ENCODE measurements at places on chromosomes 4 and X.

DNA sequence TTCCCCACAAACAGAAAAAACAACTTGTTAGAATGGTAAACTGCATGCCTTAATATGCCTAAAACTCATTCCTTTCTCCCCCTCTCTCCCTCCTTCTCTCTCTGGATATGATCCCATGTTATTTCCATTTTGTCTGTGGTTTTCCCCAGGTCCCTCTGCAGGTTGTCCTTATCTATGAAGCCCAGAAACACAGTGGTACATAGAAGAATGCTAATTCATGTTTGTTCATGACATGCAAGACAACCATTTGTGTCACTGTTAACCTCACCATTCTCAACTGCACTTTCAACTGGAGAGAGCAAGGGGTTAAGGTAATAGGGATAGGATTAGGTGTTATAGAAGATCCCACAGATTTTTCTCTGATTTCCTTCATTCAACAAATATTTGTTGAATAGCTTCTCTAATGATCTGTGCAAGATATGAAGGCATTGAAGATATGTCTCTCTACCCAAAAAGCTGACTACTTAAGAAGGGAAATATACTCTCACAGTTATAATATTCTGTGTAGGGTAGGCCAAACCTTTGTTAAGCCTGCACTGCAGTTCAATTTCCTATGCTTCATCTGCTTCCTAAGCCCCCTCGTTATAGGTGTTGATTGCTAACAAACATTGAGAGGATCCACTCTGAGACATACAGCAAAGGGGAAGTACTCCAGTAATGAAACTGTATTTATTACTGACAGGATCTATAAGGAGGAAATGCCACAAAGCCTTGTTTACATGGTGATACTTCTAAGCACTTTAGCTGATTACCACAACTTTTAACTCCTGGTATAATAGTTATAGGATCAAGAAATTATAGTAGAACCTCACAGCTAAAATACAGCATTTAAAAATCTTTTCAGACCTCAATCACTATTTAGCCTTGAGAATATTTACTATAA, 96.1 kb downstream of the FRYL start:
- DNase-seq: no peak

DNA sequence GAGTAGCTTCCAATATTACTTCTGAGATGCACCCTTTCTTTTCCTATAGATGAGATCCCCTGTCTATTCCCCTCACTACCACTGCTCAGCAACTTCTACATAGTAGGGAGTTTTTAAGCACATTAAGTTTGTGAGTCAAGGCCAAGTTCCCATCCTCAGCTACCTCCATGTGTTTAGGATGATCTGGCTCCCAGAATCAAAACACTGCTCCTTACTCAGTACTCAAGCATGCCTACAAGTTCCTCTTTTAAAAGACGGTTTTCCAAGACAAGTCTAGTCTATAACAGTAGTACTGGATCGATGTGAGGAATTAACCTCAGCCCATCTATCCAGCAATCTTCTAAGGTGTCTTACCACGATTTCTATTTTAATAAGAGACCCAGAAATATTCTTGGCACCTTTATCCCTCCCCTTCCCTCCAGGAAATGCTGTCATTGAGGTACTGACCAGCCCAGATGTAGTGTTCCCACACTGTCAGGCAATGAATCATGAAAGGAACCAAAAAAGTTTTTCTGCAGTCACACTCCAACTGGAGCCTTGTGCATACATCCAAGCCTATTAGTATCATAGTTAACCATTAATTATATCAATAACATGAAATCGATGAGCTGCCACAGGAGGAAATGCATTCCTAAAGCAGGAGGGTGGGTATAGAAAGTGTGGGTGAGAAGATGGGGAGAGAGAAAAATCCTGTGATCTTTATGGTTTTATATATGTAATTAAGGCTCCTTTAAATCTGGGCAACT, 29.6 kb downstream of the AREG start:
- DNase-seq: no peak

DNA sequence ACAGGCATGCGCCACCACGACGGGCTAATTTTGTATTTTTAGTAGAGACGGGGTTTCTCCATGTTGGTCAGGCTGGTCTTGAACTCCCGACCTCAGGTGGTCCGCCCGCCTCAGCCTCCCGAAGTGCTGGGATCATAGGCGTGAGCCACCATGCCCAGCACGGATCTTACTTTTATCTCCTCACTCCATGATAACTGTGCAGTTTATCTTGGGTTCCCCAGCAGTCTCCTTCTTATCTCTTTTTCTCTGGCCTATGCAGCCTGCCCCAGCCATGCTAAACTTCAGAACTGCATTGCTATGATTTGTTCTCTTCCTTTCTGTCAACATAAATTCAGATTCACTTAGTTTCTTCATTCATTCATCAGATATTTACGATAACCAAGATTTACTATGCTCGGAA, 22.4 kb downstream of the PAGE1 start:
- DNase-seq: no peak

DNA sequence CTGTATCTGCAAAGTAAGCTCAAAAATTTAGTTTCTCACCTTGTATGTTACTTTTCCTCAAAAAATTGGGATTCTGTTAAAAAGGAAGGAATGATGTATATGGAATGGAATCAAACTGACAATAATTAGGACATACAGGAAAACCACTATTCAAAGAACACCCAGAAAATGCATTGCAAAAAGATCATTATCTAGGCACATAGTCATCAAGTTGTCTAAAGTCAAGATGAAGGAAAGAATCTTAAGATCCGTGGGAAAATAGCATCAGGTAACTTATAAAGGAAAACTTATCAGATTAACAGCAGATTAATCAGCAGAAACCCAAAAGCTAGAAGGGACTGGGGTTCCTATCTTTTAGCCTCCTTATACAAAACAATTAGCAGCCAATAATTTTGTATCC, 23.1 kb upstream of the PLK4 start:
- DNase-seq: no peak

DNA sequence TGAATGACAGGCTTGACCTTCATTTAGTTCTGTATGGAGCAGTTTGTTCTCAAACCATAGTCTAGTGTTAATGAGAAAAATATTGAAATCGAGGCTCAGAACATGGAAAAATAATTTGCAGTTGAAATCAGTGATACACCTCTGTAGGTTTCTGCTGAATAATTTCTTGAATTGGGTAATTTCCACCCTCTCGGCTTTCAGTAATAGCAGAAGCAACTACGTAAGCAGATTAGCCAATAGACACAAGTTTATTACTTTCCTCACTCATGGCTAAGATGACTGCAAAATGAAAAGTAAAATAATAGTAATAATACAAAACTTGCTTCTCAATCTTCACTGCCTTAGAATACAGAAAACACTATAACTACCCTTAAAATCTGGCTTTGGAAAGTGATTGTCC, 46.0 kb downstream of the USP38 start:
- no peak for DNase-seq

DNA sequence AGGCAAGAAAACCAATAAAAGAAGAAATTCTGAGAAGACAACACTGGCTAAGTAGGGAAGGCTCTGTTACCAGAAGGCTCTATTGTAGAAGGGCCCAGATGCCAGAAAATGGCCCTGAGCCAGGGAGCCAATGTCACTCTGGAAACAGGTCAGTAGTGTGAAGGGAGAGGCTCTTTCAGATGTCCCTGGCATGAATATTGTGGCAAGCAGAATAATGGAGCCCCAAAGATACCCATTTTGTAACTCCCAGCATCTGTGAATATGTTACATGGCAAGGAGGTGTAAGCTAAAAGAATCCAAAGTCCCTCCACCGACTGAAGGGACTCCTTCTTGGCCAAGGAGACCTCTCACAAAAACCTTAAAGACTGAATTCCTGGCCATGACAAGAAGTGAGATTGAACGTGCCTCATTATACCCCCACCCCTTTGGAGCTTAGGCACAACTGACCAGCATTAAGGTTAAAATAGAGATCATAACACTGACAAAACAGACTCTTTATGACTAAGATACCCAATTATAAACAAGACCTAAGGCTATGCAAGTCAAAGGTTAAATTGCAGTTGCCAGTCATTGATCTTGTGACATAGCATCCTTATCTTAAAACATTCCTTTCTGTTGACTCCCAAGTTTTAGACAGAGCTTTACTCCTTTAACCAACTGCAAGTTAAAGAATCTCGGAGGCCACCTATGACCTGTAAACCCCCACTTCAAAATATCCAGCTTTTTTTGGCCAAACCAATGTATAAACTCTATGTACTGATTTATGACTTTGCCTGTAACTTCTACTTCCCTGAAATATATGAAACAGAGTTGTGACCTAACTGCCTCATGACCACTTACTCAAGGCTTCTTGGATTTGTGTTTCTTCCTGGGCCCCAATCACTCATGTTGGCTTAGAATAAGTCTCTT, 42.2 kb upstream of the SMIM10 start:
- no peak for DNase-seq

DNA sequence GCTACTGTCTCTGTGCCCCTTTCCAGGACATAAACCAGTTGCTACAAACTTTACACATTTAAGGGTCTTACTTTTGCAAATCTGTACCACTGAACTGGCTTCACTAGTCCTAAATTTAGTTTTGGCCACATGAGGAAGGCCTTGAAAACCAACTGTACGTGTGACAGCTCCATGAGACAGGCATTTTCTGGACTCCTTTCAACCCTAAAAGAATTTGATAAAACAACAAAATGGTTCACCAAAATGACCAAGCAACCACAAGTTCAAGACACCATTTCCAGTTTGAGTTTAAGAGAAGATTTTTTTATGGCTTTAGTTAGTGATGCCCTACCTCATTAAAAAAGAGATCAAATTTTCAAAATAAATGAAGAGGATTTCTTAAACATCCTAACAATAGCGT, 246.4 kb downstream of the ZNF674 start:
- no peak for DNase-seq

DNA sequence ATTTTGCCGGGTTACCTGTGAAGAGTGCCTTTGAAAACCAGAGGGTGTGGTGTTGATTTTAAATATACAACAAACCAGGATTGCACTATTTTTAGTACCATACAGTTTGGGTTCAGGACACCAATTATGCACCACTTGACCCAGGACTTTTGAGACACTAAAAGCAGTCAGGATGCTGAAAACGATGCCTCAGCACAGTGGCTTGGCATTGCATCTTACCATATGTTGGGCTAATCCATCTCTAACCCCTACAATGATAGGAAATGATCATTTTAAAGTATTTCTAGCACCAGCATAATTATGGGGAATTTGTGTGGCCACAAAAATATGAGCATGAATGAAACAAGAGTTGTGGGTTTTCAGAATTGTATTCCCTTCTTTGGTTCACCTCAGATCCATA, 4.1 kb downstream of the IBSP start:
- DNase-seq: no peak

- no peak for DNase-seq
Measured at GRCh38 chr4:163911891-163912290, 417.4 kb downstream of the TMA16 start.

- no peak for DNase-seq
Measured at GRCh38 chr4:176548571-176548970, 228.8 kb downstream of the SPCS3 start.

GRCh38 chrX:105636667-105637066, 185.7 kb upstream of the NRK start:
- no peak for DNase-seq

- no peak for DNase-seq
Measured at GRCh38 chrX:116278826-116279225, 108.3 kb downstream of the AGTR2 start.

- no peak for DNase-seq
Measured at GRCh38 chr4:132818091-132818490, 331.0 kb upstream of the PCDH10 start.

GRCh38 chr4:95957054-95957453, 117.2 kb downstream of the PDHA2 start:
- no peak for DNase-seq

DNA sequence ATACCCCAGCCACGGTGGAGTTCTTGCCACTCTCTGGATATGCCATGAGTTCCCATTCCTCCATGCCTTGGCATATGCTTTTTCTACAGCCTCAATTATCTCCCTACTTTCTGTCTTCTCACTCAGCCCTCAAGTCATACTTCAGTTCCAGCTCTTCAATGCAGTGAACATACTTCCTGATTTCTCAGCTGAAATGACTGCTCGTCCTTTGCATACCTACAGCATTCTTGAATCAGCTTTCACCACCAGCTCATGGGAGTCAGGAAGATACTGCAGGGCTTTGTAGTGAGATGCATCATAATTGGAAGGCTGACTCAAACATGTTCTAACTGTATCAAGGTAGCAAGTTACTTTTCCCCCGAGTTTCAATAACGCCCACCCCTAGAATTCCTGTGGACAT, 118.4 kb downstream of the APBB2 start:
- DNase-seq: no peak

DNA sequence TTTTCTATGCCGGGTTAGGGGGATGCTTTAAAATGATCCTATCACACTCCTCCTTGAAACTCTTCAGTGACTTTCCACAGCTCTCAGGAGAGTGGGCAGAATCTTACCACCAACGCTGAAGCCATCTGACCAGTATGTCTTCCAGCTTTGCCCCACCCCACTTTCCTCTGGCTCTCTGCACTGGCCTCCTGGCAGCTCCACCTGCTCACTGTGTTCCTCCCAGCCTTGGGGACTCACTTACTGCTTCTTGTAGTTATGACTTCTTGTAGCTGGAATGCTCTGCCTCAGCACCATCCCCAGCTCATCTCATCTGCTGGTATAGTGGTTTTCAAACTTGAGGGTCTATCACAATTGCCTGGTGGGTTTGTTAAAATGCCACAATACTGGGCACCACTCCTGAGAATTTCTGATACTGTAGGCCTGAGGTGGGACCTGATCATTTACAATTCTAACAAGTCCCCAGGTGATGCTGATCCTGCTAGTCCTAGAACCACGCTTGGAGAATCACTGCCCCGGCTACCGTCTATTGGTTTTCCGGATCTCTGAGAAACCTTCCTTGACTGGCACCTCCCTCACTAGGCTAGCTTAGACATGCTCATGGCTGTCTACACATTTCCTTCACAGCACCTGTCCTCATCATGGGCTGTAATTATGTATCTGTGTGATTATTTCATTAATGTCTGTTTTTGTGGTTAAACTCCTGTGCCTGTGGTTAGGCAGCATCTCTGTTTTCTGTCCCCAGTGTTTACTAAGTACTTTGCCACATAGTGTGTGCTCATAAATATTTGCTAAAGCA, 152.2 kb downstream of the MGST2 start:
- DNase-seq: no peak

DNA sequence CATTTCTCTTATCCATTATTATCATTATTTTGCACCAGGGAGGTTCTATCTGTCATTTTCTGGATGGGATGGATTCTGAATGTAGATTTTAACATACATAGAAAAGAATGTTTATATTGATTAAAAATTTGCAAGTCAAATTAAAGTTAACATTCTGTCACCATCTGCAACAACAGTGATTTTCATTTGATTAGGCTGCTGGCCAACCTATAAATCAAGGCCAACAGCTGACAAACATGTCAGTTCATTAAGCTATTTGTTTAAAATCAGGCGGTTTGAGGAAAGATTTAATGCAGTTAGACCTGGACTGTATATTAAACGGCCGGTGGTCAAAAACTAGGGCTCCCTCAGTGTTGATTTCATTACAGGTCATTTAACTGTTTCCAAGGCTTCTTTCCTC, 109.5 kb upstream of the CBR4 start:
- DNase-seq: no peak

- DNase-seq: peak; percentile 53
Measured at GRCh38 chrX:2928191-2928582, 952 bp downstream of the ARSD start.

- DNase-seq: no peak
Measured at GRCh38 chr4:105068516-105068915, 78.2 kb upstream of the TET2 start.

GRCh38 chr4:85808864-85809263, 333.9 kb downstream of the ARHGAP24 start:
- DNase-seq: no peak
